GM12891 (cell line): ENCODE measurements at places on chromosomes 13 and 19.

DNA sequence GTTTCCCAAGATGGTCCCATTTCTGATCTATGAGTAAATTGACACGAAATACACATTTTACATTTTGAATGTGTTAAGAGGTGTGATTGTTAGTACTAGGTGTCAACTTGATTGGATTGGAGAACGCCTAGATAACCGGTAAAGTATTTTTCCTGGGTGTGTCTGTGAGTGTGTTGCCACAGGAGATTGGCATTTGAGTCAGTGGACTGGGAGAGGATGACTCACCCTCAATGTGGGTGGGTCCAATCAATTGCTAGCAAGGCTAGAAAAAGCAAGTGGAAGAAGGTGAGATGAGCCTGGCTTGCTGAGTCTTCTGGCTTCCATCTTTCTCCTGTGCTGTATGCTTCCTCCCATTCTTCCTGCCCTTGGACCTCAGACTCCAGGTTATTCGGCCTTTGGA, 960.7 kb upstream of the PCDH9 start:
- DNase-seq: no peak

GRCh38 chr13:55893540-55893939, 1247.2 kb upstream of the PRR20A start:
- DNase-seq: no peak

GRCh38 chr19:3094601-3095440, 659 bp downstream of the GNA11 start:
- no peak for DNase-seq

GRCh38 chr19:52219611-52220010, 29.8 kb downstream of the PPP2R1A start:
- no peak for DNase-seq
